ENCODE measurements at places on chromosomes 6 and 20.

- DNase-seq: no peak
Observed at GRCh38 chr20:24890286-24890685, 58.8 kb upstream of the CST7 start.

DNA sequence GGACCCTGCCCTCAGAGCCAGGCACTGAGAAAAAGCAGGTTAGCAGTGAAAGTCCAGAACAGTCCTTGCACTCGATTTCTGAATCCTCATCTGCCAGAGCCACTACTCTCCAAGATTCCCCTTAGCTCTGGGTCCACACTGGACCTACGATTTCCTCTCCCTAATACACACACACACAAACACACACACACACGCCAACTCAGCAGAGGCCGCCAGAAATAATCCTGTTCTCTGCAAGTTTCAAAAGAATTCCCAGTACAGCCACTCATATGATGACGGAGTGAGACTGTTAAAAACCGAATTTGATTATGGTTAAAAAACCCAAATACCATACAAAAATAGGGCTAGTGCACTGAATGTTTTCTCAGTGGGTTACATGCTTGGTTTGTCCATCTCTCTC lies 90.8 kb downstream of the GMPR start:
- DNase-seq: no peak

DNA sequence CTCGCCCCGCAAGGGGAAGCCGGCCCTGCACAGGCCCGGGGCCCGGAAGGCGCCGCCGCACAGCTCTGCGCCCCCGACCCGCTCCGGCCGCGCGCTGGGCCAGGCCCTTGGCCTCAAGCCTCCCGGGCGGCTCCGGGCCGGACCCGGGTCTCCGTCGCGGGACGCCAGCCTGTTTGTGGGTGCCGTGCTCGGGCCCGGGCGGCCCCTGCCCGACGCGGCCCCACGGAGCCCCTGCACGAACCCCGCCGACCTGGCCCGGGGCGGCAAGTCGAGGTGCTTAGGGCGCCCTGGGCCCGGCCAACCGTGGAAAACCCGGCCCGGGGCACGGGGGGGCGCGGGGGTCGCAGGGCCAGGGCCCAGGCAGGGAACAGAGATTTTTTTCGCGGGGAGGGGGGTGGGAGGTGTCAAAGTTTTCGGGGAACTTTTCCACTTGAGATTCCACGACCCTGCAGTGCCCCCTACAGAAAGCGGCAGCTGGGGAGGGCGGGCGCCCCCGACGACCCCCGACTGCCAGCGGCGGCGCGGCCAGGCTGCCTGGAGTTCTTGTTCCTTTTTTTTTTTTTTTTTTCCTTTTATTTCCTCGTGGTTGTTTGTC lies 805 bp upstream of the STX16 start:
- DNase-seq: no peak

- peak; percentile 84 for DNase-seq
Observed at GRCh38 chr6:5996714-5997419, 9.9 kb downstream of the NRN1 start.

- no peak for DNase-seq
Observed at GRCh38 chr6:82259389-82259788, 11.8 kb upstream of the IBTK start.

- no peak for DNase-seq
Observed at GRCh38 chr20:52405417-52405816, 213.8 kb upstream of the ZFP64 start.

GRCh38 chr6:108797951-108798669 lies 50.1 kb upstream of the ARMC2 start:
- DNase-seq: no peak

DNA sequence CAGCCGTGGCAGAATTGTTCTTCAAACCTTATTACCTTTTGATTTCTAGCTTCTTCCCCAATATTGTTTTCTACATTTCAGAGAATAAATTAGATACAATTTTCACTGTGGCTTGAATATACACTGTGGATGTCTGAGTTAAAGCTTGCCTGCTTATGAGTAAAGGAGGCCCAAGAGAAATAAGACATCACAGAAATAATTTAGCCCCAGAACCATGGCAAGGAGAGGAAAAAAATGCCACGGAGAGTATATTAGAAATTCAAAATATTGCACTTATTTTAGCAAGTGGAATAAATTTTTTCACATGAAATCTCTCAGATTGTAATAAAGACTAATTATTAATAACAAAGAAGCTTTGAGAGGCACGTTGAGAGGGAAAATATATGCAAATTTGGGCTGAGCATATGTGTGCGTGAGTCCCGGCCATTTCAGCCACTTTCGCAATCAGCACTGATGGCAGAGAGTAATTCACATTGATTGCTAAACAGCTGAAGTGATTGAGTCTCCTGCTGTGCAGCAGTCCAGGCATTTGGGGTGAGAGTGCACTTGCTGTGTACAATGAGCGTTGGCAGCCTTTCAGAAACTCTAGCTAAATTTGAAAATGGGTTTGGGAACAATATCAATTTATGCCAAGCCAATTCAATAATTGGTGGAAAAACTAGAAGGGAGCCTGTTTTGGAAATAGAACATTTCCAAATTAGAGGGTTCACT lies 596.0 kb downstream of the EPM2A start:
- DNase-seq: no peak

GRCh38 chr6:15395087-15395486 lies 149.2 kb downstream of the JARID2 start:
- no peak for DNase-seq

DNA sequence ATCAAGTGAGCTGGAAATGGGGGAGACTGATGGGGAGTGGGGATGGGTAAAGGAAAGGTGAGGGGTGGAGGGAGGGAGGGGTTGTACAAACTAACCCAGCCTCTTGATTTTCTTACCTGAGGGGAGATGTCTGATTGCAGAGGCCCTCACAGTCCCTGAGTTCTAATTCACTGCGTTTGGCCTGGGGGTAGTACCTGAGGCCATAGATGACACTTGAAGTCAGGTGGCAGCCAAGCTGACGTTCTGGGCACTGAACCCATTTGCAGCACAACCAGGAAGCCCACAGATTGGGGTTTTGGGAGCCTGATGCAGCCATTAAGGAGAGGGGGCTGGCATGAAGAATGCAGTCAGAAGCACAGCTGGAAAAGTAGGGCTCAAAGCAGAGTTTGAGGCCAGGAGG lies 153.8 kb upstream of the DTNBP1 start:
- DNase-seq: no peak
